ENCODE measurements at places on chromosomes 16 and 17. TPM values are rescaled to one million over a fixed set of nuclear protein-coding genes. Genes with fewer than 3 reads are reported as not detected.

Gene ARL5C
- total RNA-seq: 2.1 TPM

Gene SPNS1
- total RNA-seq: 27.1 TPM

Gene HSF5
- total RNA-seq: 0.16 TPM

Gene TMED6
- total RNA-seq: 0.36 TPM

Gene FZD2
- 16.4 TPM for total RNA-seq

Gene SF3B3
- total RNA-seq: 39.1 TPM

Gene GCGR
- total RNA-seq: not detected

Gene OTOP2
- not detected for total RNA-seq

Gene PPP1R1B
- total RNA-seq: 4.1 TPM

- no peak for DNase-seq
Observed at GRCh38 chr17:163514-164098, 17.8 kb downstream of the DOC2B start.

DNA sequence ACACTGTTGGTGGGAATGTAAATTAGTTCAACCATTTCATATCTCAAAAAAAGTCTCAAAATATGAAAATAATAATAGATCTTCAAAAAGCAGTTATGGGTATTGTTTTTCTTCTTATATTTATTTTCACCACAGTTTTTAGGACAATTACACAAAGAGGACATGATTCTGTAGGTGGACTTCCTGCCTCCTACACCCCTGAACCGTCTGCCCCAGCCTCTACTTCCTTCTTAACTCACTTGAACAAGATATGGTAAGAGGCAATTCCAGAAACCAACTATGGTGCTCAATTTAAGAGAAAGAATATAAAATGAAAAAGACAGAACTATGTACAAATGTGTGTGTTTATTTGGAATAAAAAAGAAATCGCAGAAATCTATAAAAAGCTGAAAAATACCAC lies 74.1 kb upstream of the MON1B start:
- no peak for DNase-seq

DNA sequence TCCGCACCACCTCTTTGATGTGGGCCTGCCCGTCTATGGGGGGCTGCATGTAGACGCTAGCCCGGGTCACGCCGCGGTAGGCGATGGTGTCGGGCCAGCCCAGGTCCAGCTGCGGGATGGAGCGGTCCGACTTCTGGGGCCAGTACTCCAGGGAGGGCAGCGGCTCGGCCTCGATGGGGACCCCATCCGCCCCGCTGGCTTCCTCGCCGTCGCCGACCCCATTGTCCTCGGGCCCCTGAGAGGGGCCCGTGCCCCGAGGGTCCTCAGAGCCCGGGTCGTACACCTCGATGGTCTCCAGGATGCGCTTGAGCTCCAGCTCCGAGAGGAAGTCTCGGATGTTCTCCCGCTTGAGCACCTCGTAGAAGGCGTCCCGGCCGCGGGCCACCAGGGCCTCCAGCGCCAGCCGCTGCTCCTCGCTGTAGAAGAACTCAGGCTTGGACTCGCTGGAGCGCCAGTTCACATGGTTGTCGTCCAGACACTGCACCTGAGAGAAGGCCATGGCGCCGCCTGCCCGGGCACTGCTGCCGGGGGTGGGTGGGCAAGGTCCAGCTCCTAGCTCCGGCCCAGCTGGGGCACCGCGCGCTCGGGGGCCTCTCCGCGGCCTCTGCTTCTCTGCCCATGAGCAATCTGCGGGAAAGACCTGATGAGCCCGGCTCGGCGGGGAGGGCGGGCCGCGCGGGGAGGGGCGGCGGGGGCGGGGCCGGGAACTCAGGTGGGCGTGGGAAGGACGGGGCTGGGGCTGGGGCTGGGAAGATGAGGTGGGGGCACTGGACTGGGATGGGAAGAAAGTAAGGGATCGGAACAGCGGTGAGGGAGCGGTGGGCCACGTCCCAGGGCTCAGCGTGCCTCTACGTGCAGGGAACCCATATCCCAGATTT lies 782 bp downstream of the FAM83G start:
- peak; percentile 39 for DNase-seq

DNA sequence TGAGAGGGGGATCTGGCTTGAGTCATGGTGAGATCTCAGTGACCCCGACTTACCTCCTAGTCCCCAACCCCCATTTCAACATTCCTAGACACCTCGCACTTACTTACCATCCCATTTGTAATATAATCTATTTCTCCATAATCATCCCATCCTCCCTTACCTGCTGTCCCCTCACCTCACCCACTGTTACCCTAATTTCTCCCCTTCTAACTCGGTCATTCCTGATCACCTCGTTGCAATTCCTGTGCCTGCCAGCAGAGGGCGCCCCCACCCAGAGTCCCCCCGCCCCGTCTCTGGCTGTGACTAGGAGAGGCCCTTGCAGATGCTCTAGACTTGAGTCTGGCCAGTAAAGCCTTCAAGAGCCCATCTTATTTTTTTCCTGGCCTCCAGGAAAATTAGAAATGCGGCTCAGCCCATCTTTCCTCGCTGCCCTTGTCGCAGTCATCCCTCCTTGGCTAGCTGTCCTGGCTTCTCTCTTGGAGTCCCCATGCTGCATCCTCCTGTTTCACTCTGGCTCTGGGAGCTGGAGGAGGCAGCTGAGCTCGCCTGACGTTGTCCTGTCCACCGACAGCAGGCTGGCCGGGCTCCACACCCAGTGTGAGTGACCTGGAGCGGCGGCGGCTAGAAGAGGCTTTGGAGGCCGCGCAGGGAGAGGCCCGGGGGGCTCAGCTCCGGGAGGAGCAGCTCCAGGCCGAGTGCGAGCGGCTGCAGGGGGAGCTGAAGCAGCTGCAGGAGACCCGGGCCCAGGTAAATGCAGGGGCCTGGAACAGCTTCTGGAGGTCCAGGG lies 5.0 kb downstream of the TBKBP1 start:
- DNase-seq: peak; percentile 47

DNA sequence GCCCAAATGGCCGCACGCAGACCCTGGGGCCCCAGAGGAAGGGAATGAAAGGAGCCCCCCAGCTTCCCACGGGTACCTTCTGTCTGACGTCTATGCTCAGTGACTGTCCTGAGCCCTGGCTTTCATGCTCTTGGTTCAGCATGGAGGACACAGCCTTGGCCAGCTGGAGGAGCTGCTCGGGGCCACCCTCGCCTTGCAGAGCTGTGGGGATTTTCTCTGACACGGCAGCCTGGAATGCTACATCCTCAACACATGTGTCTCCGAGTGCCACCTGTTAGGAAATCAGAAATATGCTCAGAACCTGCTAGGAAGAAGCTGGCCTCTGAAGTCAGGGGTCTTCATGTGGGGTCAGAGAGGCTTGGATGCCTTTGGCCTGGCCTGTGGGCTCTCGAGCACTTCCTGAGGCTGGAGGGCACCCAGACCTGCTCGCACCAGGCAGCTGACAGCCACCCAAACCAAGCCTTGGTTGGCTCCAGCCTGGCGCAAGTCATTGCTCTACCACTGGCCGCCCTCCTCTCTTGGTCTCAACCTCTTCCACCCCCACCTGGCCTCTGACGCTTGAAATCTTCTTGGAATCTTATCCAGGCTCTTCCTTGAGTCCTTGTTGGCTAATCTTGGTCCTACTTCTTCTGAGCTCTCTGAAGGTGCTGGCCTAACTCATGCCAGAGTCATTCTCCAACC lies 63.7 kb upstream of the BCO1 start:
- peak; percentile 11 for DNase-seq

- no peak for DNase-seq
Observed at GRCh38 chr16:23082161-23082788, 67.0 kb downstream of the USP31 start.

- DNase-seq: no peak
Observed at GRCh38 chr17:73112246-73112645, 19.8 kb upstream of the SLC39A11 start.

DNA sequence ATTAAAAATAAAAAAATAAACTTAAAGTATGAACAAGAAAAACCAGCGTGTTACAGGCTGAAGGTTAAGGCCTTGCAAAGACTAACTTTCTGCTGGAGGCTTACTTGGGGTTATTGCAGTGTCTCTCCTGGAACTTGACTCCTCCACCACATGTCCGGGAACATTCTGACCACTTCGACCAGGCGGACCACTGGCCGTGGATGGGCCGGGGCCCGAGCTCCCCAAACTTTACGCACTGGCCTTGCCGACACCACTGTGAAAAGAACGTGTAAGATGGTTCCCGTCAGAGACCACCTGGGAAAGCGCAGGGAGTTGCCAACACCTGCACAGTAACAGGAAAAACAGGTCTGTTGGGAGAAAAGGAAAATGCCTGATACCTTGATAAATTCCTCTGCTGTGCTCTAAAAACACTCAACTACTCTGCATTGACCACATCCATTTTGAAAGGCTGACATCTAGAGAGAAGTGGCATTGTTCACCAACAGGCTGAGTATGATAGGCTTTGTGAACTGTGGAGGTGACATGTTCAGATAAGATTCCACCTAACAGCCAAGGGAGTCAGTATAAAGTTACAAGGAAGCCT lies 99.1 kb downstream of the ADAMTS18 start:
- DNase-seq: peak; percentile 43

DNA sequence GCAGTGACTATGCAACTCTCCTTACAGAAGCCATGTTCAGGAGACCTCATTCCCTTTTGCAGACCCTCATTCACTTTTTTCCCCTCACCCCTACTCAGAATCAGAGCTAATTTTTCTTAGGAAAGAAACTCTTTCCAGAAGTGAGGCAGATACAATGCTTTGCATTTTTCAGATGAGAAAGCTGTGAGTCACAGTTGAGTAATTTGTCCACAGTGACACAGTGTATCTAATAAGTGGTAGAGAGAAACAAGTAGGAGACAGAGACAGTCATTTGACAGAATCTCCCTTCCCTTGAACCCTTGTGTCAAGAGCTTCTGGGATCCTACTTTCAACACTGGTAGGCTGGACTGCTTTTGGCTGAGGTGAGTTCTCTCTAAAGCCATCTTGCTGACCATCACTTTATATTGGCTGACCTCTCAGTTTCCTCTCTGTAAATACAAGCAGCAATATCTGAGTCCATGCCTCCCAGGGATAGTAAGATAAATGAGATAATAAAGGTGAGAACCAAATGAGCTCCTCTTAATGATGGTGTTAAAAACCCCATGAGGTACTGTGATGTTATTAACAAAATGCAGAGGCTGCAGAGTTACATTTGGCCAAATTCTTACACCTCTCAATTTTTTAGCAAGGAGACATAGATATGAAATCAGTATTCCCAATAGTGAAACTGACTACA lies 130.8 kb downstream of the CA10 start:
- DNase-seq: no peak

DNA sequence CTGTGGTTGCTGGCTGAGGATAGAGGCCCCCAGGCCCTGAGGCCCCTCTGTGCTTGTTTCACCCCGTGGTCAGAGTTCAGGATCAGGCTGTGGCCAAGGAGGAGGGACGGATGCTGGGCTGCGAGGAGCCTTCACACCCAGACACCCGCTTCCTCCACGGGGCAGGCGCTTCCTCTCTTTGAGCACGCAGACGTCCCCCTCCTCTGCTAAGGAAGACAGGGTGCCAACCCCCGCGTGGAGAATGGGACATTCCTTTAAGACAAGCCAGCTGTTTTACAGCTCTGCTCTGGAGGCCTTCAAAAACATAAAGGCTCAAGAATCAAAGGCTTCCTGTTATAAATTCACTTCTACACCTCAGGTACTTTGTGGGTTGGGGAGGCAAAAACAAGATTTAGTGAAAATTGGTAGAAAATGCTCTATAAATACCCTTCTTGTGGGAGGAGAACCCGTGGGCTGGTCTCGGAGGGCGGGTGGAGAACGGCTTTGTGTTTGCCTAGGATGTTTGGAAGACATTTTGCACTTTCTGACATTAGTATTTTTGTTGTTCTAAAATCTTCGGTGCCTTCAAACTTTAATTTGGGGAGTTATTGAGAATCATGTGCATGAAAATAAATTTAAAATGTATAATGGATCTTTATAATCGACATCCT lies 60.8 kb upstream of the FOXF1 start:
- DNase-seq: no peak

DNA sequence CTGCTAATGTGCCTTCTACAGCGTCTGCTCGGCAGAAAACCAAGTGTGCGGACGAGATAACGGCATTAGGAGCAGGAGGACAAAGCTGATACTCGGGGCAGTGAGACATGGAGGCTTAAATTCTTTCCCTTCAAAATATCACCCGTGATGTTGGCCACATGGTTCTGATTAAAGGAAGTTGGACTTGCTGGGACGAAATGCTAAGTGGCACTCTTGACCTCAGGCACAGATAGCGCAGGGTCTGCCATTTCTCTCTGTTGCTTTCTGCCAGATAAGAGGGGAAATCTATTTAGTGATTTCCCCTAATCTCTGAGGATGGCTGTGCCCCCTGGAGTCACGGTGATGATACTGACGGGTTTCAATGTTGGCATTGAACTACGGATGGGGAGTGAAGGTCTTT lies 509.6 kb upstream of the EEF2KMT start:
- no peak for DNase-seq

GRCh38 chr16:51287121-51287755 lies 136.2 kb upstream of the SALL1 start:
- DNase-seq: no peak

DNA sequence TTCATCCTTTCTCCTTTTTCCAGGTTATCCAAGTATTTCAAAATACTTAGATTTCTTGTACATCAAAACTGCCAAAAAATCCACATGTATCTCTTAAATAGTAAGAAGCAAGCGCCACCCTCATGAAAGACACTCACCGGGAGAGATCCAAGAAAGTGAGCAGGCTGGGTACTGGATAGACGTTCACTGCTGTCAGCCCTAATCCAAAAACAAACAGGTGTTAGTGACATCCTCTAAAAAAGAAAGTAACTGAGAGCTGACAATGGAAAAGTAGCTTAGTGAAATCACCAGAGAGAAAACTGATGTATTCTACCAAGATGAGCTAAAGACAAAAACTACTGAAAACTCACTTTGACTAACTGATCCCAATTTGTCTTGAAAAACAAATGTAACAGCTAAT lies 46.1 kb downstream of the MARVELD3 start:
- no peak for DNase-seq

DNA sequence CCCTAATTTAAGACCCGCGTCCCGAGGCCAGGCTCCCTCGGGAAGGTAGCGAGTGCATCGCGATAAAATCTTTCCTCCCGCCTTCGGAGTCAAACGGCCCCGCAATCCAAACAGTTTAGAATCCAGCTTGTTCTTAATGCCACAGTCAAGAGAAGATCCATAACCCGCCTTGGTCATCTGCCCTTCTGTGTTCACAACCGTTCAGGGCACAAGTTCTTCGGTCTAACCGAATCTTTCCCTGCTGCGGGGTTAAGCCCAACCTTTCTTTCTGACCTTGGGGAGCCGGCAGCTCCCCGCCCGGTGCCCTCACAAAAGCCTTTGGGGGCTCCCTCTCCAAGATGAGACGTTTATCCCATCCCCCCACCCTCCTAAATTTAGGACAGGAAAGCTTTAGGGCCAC lies 30.3 kb downstream of the CPSF4L start:
- DNase-seq: peak; percentile 32

DNA sequence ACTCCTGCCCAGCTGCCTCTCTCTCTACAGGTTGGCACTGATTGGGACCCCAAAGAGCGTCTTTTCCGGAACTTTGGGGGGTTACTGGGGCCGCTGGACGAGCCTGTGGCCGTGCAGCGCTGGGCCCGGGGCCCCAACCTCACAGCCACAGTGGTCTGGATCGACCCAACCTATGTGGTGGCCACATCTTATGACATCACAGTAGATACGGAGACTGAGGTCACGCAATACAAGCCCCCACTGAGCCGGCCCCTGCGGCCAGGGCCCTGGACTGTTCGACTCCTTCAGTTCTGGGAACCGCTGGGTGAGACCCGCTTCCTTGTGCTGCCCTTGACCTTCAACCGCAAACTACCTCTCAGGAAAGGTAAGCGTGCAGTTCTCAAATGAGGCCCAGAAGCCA lies 12.3 kb downstream of the XYLT2 start:
- DNase-seq: no peak

- DNase-seq: no peak
Observed at GRCh38 chr17:62737513-62737912, 70.6 kb downstream of the MARCHF10 start.
